Peyer's patch (tissue), 4 donors: ENCODE measurements at places on chromosomes 12 and 14. TPM values are rescaled to one million over a fixed set of nuclear protein-coding genes. Genes with fewer than 3 reads are reported as not detected.

The DPPA3 gene
- total RNA-seq: not detected

- peak; percentile 57 for DNase-seq
Measured at GRCh38 chr14:88551980-88552431, 2.8 kb downstream of the PTPN21 start.

DNA sequence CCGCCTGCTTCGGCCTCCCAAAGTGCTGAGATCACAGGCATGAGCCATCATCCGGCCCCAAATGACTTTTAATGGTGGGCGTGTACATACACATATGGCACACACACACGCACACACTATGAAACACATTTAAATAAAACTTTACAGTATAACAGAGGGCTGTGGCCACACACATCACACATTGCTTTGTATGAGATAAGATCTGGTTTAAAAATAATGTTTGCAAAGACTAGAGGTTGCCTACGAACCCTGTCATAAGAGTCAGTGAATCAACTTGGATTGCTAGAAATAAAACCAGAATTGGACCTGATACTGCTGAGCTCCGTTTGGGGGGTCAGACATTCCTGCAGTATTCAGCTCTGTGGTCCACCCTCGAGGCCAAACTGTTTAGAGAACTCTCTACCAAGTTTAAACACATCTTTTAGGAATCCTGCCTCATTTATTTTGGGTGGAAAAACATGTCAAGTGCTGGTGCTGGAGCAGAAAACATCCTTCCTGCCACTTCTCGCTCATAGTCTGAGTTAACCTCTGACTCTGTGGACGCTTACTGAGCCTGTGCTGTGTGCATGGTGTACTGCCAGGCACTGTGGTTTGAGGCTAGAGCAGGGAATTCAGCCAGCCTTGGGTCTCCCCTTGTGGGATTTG lies 47.8 kb upstream of the EML1 start:
- DNase-seq: no peak

GRCh38 chr12:26046906-26047305 lies 77.9 kb downstream of the BHLHE41 start:
- no peak for DNase-seq

DNA sequence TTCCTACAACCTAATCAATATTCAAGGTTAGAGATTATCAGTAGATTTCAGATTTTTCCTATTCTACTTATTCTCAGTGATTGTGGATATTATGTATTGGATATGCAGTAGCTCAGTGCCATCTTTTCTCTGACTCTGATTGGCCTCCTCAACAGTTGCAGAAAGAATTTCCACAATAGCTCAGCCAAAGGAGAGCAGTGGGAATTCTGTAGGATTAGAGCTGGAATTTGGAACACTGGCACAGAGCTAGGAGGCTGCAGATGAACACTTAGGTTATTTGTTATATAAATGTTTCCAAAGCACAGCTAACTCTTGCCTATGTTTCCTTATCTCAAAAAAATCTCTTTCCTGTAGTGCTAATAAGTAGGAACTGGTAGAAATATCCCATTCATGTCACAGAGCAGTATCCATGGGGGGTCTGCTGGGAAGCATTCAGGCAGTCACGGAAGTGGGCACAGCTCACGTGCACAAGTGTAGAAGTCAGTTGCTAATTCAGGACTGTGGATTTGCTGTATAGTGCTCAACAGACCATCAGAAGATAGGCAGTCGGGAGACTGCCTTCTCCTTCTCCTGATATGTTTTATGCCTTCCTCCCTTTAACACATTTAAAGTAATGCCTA lies 116.2 kb upstream of the TMEM260 start:
- no peak for DNase-seq
